Activated CD4-positive, alpha-beta T cell treated with anti-CD3 and anti-CD28 coated beads, Interleukin-2, amount 10 ng/mL, durations not matched to agents 24 days and 14 days (primary cell): ENCODE measurements at places on chromosomes 5 and 9. TPM values are rescaled to one million over a fixed set of nuclear protein-coding genes. Genes with fewer than 3 reads are reported as not detected.

The POU5F2 gene
- 1.1 TPM in 2 replicates for total RNA-seq

The NPR3 gene
- total RNA-seq: 0.07 TPM in 1 of 2 replicates, not detected in the other

The LRRC26 gene
- total RNA-seq: not detected in 2 replicates

DNA sequence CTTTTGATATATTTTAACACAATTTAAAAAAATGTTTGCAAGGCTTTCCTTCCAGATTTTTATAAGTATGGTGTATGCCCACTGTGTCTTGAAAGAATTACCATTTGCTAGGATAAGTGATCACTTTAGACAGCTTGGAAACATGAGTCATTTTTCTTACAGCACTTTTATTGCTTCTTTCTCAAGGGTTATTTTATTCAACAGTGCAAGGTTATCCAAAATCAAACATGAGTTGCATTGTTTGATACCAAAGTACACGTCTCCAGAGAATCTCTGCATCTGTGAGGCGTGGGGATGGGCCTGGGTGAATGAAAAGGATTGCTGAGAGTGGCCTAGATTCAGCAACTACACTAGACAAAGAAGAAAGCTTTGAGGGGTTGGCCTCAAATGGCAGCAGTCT is 329.6 kb downstream of the ADAMTS6 start:
- DNase-seq: no peak

- DNase-seq: no peak
Observed at GRCh38 chr9:87499424-87500017, 1.9 kb downstream of the DAPK1 start.
